ENCODE measurements at places on chromosomes 3 and 15.

DNA sequence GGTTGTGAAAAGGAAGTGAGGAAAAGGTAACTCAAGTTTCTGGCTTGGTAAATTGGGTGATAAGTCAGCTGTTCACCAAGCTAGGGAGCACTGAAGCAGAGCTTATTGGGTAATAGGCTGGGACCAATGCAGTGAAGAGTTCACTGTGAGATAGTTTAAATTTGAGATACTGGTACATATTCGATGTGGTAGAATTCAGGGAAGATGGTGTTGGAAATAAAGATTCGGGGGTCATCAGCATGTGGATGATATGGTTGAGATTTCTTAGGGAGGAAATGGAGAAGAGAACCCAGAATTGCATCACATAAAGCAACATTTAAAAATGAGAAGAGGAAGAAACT lies 16.9 kb downstream of the MME start:
- no peak for DNase-seq

DNA sequence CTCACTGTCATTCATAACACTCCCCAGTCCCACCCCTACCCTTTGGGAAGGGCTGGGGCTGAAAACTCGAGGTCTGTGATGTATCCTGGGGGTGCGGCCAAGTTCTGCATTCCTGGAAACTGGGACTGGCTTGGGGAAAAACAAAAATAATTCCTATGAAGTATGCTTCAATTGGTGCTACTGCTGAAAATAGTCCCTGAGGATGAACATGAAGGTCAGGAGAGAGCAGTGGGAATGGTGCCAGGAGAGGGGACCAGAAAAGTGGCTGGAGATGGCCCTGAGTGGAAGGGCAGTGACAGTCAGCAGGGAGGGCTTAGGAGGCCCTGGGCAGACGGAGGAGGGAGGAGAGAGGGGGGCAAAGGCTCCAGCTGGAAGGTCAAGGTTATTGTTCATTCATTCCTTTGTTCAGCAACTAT lies 4.8 kb upstream of the ISLR start:
- no peak for DNase-seq

GRCh38 chr15:71049706-71050422 lies 65.4 kb upstream of the THSD4 start:
- no peak for DNase-seq

GRCh38 chr3:173938159-173938558 lies 540.6 kb downstream of the NLGN1 start:
- DNase-seq: no peak

DNA sequence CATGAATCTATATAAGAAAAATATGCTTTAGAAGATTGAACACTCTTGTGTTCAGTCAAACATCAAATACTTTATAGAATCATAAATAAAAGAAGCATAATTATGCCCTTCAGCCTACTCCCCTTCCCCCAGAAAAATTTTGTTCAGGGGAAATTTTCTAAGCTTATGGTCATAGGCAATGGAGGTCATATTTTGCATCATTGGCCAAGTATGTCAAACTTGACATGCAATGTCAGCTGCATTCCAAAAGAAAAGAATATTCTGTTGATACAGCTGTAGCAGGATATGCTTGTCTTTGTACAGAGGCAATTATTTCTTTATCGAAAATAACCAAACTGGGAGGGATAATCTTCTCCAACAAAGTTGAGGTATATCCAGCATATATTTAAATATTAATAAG lies 328.2 kb downstream of the ZIC1 start:
- DNase-seq: no peak

- DNase-seq: no peak
Measured at GRCh38 chr3:95210878-95211277, 1148.0 kb downstream of the NSUN3 start.

GRCh38 chr3:12097971-12098370 lies 60.7 kb downstream of the TIMP4 start:
- DNase-seq: no peak

DNA sequence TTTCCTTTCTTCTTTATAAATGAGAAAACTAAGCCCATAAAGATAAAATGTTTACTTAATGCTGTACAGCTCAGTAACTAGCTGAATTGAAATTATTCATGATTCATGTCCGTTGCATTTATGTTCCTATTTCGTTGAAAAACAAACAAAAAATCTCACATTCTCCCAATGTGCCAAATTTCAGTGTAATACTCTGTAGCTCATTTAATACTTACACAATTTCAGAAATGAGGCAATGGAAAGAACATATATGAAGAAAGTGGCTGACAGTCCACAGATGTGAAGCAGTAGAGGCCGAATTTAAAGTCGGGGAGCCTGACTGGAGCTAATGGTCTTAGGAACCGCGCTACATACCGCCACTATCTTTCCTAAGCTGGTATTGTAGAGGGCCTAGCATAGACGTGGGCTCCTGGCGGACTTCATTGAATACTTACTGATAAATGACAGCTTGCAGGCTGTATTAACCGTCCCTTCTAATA lies 651 bp downstream of the PLSCR2 start:
- no peak for DNase-seq

GRCh38 chr3:81910244-81910852 lies 148.9 kb upstream of the GBE1 start:
- DNase-seq: no peak

- no peak for DNase-seq
Measured at GRCh38 chr3:126910231-126910630, 72.7 kb upstream of the PLXNA1 start.

GRCh38 chr15:60788692-60789103 lies 309.8 kb upstream of the ICE2 start:
- DNase-seq: no peak
